ENCODE measurements at places on chromosomes 12 and 14.

GRCh38 chr14:34208532-34208931, 253.5 kb downstream of the SPTSSA start:
- no peak for DNase-seq

GRCh38 chr14:53683229-53683628, 273.4 kb downstream of the BMP4 start:
- no peak for DNase-seq

DNA sequence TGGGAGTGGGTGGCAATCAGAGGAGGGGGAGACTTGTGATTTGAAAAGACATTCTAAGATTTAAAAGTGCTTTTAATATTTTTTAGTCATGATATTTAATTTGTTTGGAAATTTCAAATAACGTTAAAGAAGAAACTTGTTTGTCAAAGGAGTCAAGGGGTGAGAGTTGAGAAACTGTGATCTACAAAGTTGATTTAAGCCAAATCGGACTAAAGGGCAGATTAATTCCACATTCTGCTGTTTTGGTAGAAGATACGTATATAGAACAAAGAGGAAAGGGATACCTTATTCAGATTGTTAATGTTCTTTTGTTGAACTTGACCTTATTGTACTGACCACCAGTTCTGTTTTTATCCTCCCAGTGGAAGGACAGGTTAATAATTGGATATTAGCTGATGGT, 6.7 kb downstream of the EIF4B start:
- no peak for DNase-seq

DNA sequence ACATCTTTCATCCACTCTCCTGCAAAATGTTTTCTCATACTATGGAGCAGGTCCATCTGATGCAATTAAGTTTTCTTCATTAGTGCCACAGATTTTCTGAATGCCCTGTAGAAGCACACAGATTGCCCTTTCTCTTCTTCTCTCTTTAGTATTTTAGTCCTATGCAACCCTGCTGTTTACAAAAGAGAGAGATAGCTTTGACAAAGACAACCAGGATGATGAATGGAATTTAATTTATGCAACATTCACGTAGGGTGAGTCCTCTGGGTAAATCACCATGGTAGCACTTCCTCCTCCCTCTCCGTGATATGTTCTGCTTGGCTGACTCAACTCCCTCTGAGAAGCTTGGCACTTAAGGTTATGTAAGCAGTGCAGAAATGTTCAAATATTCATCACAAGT, 400.9 kb upstream of the PDE3A start:
- no peak for DNase-seq

DNA sequence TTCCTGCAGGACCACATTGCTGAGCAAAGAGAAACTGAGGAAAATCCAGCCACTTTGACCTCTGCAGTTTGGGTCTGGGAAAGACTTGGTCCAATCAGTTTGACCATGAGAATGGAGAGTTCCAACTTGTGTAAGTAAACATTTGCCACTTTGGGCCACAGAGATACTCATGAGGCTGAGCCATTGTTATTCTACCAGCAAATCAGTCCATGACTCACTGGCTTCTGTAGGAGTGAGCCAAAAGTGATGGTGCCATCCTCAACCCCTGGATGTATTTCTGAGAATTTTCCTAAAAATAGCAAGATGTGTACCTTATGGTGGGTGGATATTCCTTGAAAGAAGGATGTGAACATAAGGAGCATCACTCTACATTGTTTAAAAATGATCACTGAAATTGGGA, 192.9 kb upstream of the OR4E1 start:
- DNase-seq, result no peak

- DNase-seq, result no peak
Measured at GRCh38 chr12:53268630-53269562, 797 bp downstream of the ESPL1 start.

DNA sequence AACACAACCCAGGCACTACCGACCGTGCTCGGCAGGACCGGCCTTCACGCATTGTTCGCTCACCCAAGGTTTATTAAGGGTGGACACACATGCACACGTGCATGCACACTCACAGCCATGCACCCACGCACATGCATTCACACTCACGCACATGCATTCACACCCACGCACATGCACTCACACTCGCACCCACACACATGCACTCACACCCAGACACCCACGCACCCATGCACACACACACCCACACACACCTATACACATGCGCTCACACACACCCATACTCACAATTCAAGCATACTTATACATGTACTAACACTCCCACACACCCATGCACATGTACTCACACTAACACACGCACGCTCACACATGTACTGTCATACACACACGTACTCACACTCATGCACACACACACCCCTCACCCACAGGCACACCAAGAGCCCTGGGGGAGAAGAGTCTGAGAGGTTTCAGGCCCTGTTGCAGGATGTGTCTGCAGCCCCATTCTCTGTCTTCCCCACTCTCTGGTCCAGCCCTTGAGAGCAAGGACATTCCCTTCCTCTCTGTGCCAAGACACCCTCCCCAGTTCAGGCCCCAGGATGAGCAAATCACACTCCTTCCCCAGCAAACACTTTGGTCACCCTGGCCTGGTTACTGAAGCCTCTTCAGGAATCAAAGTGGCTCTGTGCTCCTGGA, 49.4 kb upstream of the BCL11B start:
- no peak for DNase-seq

GRCh38 chr12:113812411-113813228, 153.5 kb downstream of the RBM19 start:
- DNase-seq, result no peak

DNA sequence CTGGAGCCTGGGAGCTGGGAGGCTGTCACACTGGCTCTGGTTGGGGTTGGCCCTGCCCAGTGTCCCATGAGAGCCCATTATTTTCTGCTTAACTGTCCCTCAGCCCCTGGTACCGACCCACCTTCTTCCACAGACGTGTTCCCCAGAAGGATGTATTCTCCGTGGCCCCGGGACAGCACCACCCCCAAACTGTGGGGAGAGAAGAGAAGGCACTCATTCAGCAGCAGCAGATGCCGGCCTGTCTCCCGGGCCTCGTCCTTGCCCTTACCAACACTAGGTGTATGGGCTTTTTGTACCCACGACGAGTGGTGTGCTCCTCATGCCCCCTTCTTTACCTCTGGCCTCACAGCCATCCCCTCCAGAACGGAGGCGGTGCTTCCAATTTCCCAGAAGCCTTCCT, 38.1 kb downstream of the LRTM2 start:
- DNase-seq, result no peak

- no peak for DNase-seq
Measured at GRCh38 chr14:91273885-91274273, 29.4 kb upstream of the GPR68 start.

DNA sequence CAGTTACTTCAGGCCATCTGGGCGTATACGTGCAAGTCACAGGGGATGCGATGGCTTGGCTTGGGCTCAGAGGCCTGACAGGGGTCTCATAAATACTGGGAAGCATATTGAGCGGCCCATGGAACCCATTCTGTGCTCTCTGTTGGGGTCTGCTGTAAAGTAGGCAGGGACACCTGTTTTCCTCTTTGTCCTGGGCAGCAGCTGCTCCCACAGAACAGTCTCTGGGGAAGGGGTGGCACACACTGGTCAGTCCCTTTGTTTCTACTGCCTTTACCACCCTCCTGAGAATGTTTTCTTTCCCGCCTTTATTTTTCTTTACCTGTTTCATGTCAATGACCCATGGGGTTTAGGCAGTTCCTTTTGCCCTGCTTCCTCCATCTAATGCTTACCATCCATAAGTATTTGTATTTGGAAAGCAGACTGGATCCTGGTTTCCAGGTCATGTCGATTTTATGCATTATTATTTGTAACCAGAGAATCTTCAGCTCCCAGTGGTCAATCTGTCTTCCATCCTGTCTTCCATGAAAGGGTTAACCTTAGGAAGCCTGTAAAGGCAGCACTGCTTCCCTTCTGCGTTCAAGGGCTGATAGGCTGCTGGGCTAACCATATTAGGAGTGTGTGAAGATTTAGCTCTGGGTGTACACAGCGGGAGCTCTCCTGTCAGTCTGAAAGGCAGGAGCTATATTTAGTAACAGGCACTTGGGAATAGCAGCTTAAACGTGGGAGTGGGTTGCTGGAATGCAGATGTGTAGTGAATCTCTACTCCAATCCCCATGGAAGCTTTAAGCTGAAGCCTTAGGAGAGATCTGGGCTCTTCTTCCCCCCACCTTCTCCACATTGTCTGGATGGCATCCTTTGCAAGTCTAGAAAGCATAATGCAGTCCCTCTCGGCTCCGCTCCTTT, 124.0 kb downstream of the DYRK2 start:
- no peak for DNase-seq

GRCh38 chr12:130097342-130097741, 64.9 kb upstream of the FZD10 start:
- DNase-seq, result no peak

DNA sequence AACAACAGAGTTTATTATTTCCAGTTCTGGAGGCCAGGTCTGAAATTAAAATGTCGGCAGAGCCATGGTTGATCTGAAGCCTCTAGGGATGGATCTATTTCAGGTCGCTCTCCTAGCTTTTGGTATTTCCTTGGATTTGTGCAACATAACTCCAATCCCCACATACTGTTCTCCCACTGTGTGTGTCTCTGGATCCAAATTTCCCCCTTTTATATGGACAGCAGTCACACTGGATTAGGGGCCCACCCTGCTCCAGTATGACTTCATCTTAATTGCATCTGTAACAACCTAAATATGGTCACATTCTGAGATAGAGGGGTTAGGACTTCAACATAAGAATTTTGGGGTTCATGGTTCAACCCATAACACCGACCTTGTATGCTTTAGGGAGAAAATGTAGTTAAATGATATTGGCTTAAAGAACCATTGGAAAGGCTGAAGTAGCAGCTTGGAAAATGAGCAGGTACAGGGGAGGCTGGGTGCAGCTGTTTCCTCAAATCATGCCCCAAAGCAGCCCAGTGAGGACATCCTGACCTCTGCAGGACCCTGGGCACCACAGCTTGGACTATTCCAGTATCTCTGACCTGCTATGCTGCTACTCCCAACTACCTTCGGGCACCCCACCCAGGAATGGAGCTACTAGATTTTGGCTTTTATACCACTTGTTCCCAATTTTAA, 13.9 kb upstream of the MDM2 start:
- DNase-seq, result no peak

GRCh38 chr12:47850153-47851084, 30.7 kb upstream of the HDAC7 start:
- no peak for DNase-seq

DNA sequence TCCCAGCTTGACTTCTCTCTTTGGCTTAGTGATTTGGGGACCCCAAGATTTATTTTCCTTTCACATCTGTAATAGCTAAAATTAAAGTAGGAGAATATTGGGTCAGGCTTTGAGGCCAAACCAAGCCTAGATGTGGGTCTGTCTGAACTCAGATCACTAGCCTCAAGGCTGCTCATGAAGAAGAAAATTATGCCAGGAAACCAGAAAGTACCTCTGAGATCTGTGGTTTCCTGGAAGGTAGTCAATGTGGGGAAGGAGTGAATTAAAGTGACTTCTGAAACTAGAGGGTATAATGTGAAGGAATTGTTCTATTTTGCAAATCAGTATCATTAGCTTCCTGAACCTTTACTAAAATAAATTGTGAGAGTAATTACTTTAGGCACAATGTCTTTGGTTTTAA, 13.4 kb upstream of the CLEC12A start:
- DNase-seq, result no peak

GRCh38 chr14:29913566-29913965, 14.1 kb downstream of the PRKD1 start:
- no peak for DNase-seq

GRCh38 chr14:36976571-36977023, 195.8 kb downstream of the SLC25A21 start:
- DNase-seq, result no peak

GRCh38 chr12:111841236-111841749, 735 bp upstream of the MAPKAPK5 start:
- DNase-seq, result no peak

DNA sequence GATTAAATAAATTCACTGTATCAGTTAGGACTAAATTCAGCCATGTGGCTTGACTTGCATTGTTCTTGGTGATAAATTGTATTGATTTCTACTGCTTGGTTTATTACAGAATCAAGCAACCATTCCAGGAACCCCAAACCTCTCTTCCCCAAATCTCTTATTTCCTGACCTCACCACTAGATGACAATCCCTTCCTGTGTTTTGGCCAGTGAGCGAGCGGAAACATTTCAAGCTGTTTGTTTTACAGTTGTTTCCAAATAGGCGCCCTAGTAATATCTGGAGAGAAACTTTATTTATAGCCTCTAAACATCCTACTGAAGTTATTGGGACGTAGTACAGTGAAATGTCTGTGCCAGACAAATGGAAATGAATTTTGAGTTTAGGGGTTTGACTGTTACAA, 161.1 kb downstream of the SNAPC1 start:
- DNase-seq, result no peak

DNA sequence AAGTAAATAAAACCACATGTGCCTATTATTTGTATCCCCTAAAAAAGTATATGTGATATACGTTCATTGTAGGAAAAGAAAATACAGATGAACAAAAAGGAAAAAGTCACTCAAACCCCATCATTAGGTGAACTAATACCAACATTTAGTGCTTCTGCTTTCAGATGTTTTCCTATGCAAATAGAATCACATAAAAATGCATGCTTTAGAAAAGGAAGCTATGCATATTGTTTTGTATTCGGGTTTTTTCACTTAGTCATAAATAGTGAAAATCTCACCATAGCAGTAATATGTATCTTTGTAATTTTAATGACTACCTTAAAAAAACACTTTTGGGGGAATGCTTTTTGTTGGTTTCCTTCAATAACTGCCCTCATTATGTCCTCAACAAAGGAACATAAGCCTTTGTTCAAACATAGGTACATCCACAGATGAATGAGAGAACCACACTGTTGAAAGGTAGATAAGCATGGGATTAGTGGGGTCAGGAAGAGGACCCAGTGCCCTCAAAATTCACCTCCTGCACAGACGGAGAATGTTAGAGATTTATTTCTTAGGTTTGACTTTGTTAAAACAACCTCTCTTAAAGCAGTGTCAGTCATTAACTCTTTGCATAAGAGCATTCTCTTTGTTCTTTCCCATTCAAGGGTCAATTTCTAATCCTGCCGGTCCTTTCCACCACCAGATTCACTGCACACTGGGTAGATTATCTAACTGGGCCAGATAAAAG, 6.5 kb downstream of the AMDHD1 start:
- no peak for DNase-seq

GRCh38 chr12:124923905-124924734, 9.7 kb upstream of the UBC start:
- no peak for DNase-seq

DNA sequence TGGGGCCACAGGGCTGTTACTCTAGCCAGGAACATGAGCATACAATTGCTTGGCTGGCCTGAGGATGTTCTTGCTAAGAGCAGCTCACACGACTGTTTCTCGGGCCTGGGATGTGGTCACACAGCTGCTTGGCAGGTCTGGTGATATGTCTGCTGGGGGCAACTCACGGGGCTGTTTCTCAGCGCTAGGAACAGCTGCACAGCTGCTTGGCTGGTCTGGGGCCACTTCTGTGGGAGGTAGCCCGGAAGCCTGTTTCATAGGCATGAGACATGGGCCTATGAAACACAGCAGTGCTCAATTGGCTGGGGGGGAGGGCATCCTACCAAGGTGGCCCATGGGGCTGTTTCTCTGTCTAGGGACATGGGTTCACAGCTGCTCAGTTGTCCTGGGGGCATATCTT, 73.4 kb upstream of the DDHD1 start:
- DNase-seq, result no peak

- DNase-seq, result peak; percentile 66
Measured at GRCh38 chr14:64823305-64823861, 56.3 kb downstream of the SPTB start.
